ENCODE measurements at places on chromosomes 7 and 10.

DNA sequence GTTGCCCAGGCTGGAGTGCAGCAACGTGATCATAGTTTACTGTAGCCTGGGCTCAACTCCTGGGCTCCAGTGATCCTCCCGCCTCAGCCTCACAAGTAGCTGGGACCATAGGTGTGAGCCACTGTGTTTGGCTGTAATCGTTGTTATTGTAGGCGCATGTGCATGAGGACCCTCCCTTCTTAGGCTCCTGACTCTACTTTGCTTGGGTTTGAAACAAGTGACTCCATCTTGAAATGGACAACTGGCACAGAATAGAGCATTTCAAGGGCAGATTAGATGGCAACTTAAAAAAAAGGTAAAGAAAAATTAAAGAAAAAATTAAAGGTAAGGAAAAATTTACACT lies 15.4 kb upstream of the GIMAP8 start:
- DNase-seq: no peak

DNA sequence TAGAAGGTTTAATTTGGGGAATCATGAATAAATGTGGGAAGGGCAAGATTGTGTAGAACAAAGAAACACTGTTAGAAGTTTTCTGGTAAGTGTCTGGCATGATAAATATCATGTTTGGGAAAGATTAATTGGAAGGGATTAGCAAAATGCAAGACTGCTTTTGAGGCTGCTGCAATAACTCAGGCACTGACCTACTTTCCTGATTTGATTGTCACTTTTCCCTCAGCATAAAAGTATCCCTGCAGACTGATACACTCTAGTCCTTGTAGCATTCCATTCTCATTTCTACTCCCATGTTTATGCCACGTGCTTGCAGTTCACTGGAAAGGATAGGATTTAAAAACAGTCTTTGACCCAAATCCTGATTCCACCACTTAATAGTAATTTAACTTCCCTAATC lies 303.3 kb upstream of the SEMA3A start:
- DNase-seq: no peak

- DNase-seq: no peak
Measured at GRCh38 chr7:31564661-31565060, 50.8 kb downstream of the ITPRID1 start.

DNA sequence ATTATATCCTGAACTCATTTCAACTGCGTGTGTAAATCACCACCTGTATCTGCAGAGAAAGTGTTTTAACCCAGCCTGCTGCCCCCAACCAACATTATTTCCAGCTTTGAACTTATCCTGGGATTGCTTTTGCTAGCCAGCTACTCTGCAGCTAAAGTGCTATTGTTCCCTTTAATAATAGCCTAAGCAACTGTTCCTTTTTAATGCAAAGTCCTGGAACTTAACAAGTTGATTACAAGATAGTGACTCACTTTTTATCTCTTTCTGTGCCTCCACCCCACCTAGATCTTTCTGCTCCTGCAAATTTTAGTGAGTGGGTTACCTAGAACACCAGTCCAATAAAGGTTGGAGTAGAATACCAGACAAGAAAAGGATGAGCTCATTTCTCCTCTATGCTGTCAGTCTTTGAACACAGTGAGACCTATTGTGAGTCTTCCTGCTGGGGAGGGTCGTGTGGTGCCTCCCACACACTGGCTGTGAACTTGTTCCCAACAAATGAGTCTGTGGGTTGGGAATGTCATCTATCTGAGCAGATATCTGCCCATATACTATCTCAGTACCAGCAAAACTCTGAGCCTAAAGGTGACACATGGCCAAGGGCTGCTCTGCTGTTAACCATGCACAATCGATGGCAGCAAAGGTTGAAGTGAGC lies 137.7 kb downstream of the FAM204A start:
- DNase-seq: no peak

- peak; percentile 96 for DNase-seq
Measured at GRCh38 chr10:104268713-104269645, at the start of gene GSTO2. GSTO2 (plus strand) TSS chr10:104269184; CDS start chr10:104274916, 5,732 bp downstream.

DNA sequence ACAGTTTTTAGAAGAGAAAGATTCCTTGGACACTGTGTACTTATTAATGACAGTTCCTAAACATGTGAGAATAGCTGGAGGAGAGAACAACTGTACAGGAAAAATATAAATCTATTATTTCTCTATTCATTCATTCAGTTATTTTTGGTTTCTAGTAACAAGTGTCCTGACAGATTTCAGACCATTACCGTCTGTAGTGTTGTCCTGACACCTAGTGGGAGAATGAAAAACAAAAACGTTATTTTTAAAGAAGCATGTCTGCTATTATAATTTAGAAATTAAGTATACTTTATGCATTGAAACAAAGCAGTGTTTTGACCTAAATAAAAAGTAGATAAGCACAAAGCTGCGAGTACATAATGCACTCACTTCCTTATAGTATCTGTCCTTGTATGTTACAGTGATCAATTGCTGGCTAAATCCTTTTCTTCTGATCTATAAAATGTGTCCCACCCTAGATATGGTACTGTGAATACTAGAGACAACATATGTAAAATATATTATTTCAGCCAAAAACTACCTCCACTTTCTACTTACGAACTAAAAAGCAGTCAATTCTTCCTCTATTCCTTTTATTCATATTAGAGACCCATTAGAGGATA lies 575.6 kb downstream of the ARL4A start:
- peak; percentile 31 for DNase-seq

DNA sequence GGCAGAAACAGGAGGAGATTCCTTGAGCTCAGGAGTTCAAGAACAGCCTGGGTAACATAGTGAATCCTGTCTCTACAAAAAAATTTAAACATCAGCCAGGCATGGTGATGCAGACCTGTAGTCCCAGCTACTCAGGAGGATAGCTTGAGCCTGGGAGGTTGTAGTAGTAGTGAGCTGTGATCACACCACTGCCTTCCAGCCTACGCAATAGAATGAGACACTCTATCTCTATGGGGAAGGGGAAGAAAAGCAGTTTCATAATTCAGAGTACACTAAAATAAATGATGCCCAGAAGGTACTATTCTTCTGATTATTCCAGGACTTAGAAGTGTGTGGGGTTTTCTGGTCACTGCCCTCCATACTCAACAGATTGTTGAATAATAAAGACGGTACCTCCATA lies 177.3 kb downstream of the KMT2E start:
- no peak for DNase-seq

GRCh38 chr7:157426463-157427301 lies 89.9 kb downstream of the DNAJB6 start:
- no peak for DNase-seq

GRCh38 chr10:93654201-93654600 lies 41.9 kb downstream of the PDE6C start:
- no peak for DNase-seq

DNA sequence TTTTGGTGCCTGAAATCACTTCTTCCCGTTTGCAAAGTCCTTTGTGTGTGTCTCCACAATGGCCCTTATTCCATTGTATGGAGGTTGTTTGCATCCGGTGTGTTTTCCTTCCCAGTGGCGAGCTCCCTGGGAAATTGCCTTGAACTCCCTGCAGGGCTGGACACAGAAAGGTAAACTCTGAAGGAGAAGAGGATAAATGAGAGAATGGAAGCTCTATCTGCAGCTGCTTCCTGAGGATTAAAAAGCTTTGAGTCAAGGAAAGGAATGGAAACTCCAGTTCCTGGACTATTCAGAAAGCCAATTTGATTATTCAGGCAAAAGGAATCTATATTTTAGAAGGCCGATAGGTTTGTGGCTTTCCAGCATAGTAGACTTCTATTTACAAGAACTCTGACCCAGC lies 4.4 kb upstream of the GRK5 start:
- no peak for DNase-seq

- peak; percentile 45 for DNase-seq
Measured at GRCh38 chr7:106807474-106807873, 57.6 kb upstream of the PIK3CG start.

- no peak for DNase-seq
Measured at GRCh38 chr7:94228678-94229077, 166.0 kb upstream of the COL1A2 start.

All from NCI-H345 (cell line).